Stimulated activated CD4-positive, alpha-beta T cell treated with anti-CD3 and anti-CD28 coated beads, Interleukin-12 subunit alpha, Interleukin-12 subunit beta, amount 100 ng/mL, for 48 hours (primary cell): ENCODE measurements at places on chromosomes 1 and 21.

GRCh38 chr1:64171246-64171645, 32.2 kb upstream of the UBE2U start:
- DNase-seq, result no peak

DNA sequence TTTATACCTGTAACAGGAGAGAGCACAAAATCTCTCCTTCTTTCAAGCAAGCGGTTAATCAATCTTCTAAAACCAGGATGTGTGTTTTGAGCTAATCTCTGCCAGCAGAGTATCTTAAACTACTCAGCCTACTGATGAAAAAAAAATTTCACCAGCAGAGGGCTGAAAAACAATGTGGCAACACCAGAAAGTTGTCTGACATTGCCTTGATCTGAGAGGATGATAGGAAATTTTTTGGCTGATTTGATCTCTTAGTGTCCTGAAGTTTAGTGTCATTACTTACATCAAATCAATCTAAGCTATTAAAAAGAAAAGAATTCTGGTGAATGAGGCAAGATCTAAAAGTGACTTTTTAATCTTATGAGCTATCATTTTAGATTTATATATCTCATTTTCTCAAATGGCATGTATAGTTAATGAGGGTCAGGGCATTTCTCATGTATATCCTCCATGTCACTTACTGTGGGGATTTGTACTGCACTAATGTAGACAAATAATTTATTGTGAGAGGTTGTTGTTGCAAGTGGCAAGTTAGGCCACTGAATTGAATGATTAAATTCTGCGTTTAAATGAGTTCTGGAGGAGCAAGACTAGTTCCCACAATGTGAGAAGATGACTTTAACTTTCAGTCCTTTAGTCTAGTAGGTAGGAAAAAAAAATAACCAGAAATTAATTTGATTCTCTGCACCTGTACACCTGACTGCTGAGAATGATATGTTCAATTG, 10.9 kb downstream of the ADAMTS1 start:
- no peak for DNase-seq

GRCh38 chr1:109790735-109791494, 27.2 kb upstream of the EPS8L3 start:
- peak; percentile 74 for DNase-seq

DNA sequence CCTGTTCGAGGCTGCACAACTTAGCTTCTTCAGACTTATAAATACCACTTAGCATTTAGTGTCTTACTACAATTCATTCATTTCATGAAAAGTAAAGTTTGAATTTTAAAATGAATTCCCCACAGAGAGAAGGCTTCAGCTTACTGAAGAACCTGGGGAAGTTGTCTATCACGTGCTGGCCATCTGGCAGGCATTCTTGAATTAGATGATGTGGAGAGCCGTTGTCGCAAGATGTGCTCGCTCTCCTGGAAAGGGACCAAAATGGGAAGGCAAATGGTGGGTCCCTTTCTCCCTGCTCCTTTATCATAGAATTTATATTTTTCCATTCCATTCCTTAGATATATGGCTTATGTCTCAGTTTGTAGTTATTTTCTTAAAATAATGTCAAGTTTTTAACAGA, 90.5 kb downstream of the CD247 start:
- no peak for DNase-seq

- DNase-seq, result no peak
Measured at GRCh38 chr1:28437264-28437923, 67.9 kb downstream of the PHACTR4 start.

DNA sequence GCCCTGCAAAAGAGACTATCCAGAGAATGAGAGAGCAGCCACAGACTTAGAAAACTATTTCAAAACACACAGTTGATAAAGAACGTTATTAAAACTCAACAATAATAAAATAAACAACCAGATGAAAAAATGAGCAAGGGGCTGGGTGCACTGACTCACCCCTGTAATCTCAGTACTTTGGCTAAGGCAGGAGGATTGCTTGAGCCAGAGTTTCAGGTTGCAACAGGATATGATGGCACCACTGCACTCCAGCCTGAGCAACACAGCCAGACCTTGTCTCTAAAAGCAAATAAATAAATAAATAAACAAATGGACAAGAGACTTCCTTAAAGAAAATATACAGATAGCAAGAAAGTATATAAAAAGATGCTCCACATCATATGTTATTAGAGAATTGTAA, 144.6 kb downstream of the LRRIQ3 start:
- DNase-seq, result no peak

GRCh38 chr1:34761776-34762307, 2.3 kb downstream of the GJB4 start:
- no peak for DNase-seq

GRCh38 chr1:185813401-185813979, 79.3 kb downstream of the HMCN1 start:
- DNase-seq, result no peak

- DNase-seq, result no peak
Measured at GRCh38 chr1:54331091-54331772, 75.0 kb downstream of the SSBP3 start.

GRCh38 chr1:60753036-60753900, 329.1 kb upstream of the NFIA start:
- DNase-seq, result no peak

DNA sequence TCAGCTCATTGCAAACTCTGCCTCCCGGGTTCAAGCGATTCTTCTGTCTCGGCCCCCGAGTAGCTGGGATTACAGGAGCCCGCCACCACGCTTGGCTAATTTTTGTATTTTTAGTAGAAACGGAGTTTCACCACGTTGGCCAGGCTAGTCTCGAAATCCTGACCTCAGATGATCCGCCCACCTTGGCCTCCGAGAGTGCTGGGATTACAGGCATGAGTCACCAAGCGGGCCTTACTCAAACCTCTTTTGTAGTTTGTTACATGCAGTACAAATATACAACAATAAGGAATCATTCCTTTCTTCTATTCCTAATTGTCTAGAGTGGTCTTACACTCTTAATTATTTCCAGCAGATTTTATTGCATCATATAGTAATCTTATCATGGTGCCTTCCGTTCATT, 16.6 kb downstream of the SPATA17 start:
- DNase-seq, result no peak

- DNase-seq, result no peak
Measured at GRCh38 chr1:43269627-43270375, at the start of gene TMEM125. Gene TMEM125, plus strand, starts transcription at chr1:43269983. Its CDS starts 2,740 bp downstream, at chr1:43272723.

DNA sequence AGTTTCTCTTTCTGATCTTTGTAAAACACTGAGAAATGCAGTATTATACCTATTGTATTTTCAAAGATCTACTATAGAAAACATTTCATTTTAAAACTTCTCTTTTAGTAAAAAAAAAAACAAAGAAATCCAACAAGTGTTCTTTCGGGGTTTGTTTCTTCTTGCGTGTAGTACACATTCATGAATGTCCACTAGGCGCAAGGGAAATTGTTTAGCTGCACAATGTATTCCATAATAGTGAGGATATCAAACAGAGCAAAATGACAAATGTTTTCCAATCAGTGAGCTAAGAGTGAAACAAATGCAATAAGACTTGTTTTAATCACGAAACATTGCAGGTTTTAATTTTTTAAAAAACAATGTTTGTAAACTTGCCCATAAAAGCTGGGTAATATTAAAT, 68.6 kb downstream of the LHX8 start:
- no peak for DNase-seq

- no peak for DNase-seq
Measured at GRCh38 chr1:222369148-222369547, 178.8 kb downstream of the HHIPL2 start.

GRCh38 chr1:224472806-224473205, 38.2 kb upstream of the WDR26 start:
- DNase-seq, result no peak

DNA sequence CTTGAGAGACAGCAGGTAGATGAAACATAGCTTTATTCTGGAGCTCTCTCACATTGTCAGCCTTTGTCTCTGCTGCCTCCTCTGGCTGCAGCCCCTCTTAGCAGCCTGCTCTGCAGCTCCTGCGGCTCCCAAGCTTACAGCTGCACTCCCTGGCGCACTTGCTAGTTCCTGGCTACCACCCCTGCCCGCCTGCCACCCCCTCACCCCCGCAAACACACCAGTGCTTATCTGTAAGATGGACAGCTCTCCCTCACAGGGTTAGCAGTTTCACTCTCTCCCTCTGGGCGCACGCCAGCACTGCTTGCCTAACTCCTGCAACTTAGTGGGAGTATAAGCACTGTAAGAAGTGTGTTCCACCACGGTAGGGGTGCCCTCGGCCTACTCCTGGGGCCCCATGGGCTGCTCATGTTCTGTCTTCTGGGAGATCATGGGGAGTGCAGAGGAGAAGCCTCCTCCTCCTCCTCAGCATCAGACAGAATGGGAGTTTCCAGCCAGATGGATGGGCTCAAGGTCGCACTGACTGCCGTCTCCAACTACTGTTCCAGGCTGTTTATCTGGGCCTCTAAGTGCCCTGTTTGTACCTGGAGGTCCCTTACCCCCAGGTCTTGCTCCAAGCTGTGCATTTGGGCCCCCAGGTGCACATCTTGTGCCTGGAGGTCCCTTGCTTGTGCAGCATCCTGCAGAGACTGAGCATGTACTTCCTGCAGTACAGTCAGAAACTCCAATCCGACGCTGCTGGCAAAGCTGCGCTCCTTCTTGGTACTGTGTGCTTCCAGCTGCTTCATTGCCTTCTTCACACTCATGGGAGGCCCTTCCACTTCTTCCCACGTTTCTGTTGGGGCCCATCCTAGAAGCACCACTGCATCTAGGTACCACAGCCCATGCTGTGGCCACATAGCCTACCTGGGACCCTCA, 1388.1 kb downstream of the AMY1C start:
- DNase-seq, result no peak

DNA sequence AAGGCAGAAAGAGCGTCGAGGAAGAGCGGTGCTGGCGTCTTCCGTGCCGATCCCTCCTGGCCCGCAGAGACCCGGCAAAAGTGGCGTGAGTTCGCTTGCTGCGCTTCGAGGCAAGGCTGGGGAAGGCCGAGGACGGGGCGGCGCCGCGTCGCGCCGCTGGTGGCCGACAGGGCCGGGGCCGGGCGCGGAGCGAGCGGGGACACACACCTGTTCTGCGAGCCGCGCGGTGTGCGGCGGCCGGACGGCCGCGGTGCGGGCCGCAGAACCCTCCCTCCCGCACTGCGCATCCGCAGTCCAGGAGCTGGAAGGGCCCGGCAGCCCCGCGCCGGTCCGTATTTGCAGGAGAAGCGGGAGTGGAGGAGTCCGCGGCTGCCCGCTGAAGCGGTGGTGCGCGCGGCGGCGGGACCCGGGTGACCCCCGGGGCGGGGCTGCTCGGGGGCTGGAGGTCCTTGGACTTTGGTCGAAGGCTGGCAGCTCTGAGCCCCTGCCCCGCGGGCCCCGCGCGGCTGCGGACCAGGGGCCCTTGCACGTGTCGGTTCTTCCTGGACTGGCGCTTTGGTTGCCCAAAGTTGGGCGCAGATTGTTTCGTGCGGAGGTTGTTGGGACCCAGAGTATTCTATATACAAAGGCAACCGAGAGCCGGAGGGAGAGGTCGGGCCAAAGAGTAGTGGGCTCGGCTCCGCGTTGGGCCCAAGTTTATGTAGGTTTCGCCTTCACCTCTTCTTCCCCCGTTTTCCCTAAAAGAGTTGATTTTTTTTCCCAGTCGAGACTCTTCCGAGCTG, 2.6 kb downstream of the RNF220 start:
- no peak for DNase-seq

- no peak for DNase-seq
Measured at GRCh38 chr1:30916296-30916695, 7.7 kb upstream of the SDC3 start.

GRCh38 chr1:6770751-6771440, 14.4 kb upstream of the CAMTA1 start:
- no peak for DNase-seq

DNA sequence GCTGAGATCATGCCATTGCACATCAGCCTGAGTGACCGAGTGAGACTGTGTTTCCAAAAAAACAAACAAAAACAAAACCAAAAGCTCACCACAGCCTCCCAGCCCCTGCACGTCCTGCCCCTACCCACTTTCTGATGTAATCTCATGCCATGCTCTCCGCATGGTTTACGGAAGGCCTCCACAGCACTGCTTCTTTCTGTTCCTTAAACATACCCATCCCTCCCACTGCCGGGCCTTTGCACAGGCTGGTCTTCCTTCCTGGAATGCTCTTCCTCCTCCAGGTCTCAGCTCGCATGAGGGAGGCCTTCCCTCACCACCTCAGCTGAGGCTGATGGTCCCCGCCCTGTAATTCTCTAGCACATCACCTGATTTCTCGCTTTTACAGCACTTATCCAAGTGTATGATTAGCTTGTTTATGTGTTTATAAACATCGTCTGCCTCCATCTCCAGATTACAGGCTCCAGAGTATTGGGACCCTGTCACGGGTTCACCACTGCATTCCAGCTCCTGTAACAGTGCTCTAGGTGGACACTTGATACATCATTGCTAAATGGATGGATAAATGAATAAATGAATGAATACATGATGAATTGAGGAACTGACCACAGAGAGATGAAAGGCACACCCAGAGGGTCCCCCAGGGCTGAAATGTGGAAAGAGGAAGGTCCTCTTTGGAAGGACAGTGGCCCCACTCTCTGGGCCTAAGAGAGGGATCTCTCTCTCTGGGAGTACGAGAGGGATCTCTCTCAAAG, 22.1 kb downstream of the TCEA3 start:
- no peak for DNase-seq

DNA sequence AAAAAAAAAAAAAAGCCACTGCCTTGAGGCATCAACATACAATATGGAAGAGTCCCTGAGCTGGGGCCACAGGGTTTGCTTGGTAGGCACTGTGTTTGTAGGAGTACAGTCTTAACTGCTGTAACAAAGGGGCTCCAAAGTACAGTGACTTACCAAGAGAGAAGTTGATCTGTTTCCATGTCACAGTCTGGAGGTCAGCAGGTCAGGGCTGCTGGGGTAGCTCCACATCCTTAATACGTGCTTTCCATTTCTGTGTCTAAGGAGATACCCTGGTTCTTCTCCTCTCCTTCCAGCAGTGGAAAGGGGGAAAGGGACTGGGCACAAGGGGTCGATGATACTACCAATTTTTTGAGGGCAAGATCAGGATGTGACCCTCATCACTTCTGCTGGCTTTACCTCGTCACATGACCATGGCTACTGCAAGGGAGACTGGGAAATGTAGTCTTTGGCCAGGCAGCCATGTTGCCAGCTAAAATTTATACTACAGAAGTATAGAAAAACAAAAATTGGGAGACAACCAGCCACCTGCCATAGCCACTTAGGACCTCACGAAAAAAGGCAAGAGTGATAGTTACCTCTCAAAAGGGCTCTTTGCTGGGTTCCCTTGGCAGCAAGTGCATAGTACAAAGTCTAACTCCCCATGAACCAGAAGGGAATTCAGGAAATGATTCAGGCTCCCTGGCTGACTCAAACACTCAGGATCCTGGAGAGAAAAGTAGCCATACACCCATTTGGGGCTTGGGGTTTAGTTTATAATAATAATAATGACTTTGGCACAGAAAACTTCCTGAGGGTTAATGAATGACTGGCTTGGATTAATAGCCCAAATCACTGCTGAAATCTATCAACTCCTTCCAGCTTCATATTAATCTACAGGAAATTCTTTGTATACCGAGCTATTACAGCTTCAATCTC, 52.7 kb upstream of the ATP5PO start:
- DNase-seq, result no peak

GRCh38 chr1:24098102-24098501, 13.8 kb downstream of the MYOM3 start:
- DNase-seq, result no peak

GRCh38 chr1:159924025-159924790, 1.1 kb downstream of the TAGLN2 start:
- DNase-seq, result peak; percentile 56
